ENCODE measurements at places on chromosomes 1 and 21. TPM values are rescaled to one million over a fixed set of nuclear protein-coding genes. Genes with fewer than 3 reads are reported as not detected.

DNA sequence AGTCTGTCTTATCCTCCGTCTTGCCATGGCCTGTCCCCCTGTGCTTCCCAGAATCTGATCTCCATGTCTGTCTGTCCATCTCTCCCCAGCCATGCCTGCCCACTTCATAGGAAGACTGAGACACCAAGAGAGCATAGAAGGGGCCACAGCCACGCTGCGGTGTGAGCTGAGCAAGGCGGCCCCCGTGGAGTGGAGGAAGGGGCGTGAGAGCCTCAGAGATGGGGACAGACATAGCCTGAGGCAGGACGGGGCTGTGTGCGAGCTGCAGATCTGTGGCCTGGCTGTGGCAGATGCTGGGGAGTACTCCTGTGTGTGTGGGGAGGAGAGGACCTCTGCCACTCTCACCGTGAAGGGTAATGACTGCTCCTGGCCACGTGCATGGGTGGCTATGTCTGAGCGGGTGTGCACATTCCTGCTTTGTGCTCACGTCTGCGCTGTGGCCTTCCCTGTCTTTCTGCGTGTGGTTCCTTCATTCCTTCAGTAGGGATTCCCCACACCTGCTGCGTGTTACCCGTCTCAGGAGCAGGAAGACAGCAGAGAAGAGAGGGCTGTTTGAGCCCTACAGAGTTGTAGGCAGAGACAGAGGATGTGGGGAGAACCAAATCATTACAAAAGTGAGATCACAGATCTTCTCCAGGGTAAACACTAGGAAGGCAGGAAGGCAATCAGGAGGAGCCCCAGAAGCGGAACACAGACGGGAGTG lies 80.8 kb downstream of the OBSCN start:
- DNase-seq: no peak

DNA sequence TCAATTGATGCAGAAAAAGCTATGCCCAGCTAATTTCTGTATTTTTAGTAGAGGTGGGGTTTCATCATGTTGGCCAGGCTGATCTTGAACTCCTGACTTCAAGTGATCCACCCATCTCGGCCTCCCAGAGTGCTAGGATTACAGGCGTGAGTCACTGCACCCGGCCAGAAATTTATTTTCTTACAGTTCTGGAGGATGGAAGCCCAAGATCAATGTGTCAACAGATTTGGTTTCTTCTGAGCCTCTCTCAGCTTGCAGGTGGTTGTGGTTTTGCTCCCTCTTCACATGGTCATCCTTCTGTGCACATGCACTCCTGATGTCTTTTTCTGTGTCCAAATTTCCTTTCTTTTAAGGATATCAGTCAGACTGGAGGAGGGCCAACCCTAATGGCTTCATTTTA lies 35.6 kb downstream of the SHCBP1L start:
- no peak for DNase-seq

DNA sequence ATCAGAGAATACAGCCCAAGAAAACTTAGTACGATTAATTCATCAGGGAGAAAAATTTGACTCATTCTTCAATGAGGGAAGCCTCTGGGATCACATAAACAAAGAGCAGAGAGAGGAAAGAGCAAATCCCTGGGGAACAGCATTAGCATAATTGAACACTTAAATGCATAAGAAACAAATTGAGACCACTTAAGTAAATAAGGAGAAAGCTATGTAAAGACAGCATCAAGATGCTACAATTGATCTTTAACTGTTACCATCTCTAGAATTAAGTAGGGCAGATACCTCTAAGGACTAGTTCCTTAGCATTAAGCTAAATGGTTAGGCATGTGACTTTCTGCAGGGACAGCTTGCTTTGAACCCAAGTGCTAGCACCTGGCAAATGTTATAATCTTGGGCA lies 265.1 kb upstream of the NEGR1 start:
- no peak for DNase-seq

DNA sequence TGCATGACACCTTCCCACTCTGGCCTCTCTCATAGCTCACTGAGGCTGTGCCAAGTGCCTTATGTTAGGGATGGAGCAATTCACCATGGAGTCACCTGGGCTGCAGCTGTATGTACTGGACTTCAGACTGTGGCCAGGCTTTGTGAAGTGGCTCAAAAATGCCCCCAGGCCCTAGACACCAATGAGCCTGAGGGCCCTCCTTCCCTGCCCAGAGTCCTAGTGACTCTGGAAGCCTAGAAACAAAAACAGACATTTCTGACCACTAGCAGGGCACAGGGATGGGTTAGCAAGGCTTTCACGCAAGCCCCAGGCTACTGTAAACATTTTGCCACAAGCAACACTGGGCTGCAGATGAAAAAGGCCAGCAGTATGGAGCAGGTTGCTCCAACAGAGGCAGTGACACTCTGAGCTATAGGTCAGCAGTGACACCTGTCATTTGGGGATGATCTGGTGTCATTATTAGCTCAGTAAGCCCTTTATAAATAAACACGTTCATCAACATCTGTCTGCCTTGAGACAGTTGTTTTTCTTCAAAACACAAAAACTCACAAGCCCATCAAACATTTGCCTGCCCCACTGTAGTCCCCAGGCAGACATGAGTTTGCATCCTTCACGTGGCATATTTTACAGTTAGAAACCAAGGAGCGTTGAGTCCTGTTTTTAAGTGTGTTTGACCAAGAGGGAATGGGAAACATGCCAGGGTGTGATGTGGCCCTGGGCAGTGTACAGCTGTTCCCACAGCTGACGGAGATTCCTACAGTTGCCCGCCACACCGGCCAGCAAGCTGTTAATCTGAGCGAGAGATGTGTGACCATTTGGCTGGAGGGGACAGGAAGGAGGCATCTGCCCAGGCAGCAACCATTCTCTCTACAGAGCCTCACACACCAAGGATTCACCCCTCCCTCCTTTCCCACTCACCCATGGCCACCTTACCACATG lies 66.8 kb downstream of the KCNN3 start:
- DNase-seq: peak; percentile 43

- no peak for DNase-seq
Observed at GRCh38 chr1:89548122-89548857, 23.7 kb downstream of the LRRC8B start.

DNA sequence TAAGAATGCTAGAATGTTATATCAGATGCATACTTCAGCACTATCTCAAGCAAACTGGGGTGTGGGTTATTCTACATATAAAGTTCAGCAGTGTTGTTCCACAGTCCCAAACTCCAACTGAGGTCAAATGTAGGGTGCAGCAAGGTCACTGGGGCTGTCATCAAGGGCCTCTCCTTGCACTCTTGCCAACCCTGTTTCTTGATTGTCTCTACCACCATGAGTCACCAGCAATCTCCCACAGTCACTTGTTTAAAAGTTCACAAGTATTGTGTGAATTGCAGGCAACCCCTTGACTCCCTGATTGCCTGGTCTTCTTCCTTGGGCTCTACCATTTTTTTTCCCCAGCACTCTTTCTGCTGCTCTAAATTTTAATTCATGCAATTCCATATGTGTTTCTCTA lies 10.6 kb downstream of the METTL18 start:
- no peak for DNase-seq

DNA sequence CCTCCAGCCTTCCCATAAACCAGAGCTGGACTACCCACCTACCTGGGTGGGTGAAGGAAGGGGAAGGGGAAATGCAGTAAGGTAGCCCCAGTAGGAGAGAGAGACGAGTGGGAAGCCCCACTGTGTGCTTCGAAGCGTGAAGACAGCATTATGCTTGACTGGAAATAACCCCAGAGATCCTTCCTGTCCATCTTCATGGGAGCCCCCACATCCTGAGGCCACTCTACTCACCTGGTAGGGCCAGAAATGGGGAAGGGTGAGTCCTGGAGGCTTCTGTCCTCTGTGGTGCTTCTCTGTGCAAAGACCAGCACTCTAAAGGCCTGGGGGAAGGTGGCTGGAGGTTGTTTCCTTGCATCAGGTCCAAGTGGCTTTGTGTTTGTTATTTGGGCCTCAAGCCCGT lies 10.0 kb upstream of the RASSF5 start:
- no peak for DNase-seq

DNA sequence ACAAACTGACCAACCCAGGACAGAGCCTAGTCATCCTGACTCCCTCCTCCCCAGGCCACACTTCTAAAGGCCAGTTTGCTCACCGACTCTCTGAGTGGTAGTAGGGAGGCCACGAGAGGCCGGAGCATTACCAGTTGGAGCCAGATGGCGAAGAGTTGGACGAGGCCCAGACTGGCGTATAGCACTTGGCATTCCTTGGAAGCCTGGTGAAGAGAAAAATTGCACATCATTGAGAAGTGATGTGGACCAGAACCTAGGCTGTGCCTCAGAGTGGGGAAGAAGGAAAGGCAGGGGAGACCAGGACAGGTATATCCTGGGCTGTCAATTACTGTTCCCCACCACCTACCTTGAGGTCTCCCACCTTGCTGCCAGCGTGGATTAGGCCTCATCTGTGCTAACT lies 12.2 kb downstream of the PABPC4 start:
- DNase-seq: no peak

GRCh38 chr1:203369666-203370065 lies 18.7 kb upstream of the FMOD start:
- no peak for DNase-seq

DNA sequence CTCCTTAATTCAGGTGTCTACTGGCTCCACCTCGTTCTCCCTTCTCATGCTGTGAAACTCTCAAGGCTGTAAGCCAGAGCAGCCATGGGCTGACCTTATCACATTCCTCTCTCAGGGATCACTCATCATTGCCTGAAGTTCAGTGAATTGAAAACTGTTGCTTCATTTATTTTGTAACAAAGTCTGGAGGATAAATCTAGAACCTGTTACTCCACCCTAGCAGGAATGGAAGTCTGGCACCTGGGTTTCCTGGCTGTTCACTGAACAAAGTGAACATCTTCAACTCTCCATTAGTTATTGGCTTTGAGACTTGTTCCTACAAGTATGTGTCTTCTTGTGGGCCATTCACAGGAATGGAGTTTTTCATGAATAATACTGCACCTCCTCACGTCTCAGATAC lies 584.1 kb downstream of the PTPRU start:
- no peak for DNase-seq

DNA sequence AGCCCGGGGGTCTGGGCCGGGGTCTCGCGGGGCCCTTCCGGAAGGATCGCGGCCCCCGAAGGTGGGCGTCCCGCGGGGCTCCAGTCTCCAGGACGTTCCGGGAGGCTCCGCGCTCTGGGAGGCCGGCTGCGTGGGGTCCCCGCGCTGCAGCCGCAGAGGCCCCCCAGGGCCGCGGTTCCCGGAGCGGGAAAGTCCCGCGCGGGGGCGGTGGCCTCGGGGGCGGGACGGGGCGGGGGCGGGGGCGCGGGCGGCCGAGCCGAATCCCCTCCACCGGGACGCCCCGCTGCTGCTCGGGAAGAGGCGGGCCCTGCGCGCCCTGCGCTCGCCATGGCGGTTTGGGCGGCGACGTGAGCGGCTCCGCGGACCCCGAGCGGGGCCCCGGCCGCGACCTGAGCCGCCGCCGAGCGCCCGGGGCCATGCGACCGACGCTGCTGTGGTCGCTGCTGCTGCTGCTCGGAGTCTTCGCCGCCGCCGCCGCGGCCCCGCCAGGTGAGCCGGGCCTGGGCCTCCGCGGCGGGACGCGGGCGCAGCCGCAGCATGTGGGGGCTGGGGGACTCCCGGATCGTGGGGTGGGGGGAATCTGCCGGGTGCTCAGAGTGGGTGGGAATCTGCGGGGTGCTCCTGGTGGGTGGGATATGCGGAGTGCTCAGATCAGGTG lies at the start of gene IFNGR2:
IFNGR2 (plus strand) TSS at position 286 of the 658 bp plus-strand sequence; CDS start at position 417, 131 bp downstream.
- DNase-seq: peak; percentile 63

DNA sequence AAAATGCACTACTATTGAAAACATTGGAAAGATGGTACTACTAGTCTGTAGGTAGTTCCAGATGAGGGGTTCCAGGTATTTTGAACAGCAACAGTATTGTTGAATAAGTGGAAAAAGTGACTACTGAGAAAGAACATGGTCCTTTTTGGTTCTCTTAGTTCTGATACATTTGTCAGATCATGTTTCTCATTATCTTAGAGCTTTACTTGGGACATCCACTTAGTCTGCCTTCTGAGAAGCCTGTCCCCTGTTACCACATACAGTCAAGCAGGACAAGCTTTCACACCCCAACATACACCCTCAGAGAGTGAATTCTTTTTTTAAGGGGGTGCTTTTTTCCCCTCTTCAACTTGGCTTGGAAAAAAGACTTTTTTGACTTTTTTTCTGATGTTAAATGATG lies 41.0 kb upstream of the MACF1 start:
- no peak for DNase-seq

DNA sequence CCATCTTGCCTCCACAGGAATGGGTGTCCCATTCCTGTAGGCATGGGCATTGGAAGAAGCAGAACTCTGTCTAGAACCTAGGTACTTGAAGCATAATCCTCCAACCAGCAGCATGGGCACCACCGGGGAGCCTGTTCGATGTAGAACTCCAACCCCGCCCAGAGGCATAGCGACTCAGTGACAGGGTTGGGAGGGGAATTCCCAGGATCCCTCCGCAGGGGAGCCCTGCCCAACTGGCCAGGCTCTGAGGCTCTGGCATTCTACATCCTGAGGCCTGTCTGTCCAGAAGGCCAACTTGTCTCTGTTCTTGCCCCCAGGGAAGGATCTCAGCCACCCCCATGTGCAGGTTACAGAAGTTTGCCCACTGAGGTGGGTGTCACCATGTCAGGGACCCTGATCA lies 38.2 kb downstream of the CACNA1S start:
- no peak for DNase-seq

DNA sequence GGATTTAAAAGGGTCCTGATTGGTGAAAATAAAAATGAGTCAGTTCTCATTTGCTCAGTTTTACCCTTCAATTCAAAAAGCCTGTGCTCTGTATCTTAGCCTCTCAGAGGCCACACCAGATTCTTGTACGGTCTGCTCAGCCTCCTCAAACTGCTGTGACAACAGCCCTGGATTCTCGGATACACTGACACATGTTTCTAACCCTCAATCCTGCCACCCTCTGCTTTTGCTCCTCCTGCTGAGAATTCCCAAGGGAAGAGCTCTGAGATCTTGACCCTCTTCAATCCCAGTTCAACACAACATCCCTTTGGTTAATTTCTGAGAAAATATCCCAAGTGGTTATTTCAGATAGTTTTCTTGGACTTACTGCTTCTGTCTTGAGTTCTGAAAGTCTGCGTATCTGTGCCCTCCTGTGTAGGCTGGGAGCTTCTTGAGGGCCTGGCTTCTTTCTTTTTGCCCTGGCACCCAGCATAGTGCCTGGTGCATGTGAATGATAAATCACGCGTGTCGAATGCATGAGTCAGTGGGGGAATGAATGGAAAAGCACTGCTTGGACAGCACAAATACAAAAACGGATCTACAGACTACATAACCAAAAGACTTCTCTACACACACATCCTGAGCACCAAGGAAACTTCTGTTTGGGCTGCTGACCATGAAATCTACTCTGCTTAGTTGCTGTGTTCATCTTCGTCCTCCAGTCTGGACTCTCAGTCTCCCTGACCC lies 24.5 kb downstream of the IRF2BP2 start:
- no peak for DNase-seq

Gene SPRR2B
- not detected for polyA plus RNA-seq

Gene AMY2A
- not detected for polyA plus RNA-seq

Gene S100A7A
- polyA plus RNA-seq: not detected

Gene MAD2L2
- 29.4 TPM for polyA plus RNA-seq

Gene FCGR2B
- 0.06 TPM for polyA plus RNA-seq

Gene CLCA4
- 0.18 TPM for polyA plus RNA-seq

Gene ZNF593OS
- 2.3 TPM for polyA plus RNA-seq

Gene HENMT1
- 20.4 TPM for polyA plus RNA-seq

Gene ORC1
- polyA plus RNA-seq: 2.6 TPM

Gene PPM1J
- polyA plus RNA-seq: 3.8 TPM

Gene BARHL2
- not detected for polyA plus RNA-seq

All from hindlimb muscle (tissue), 1 donor.